ENCODE measurements at places on chromosomes 6 and 20.

DNA sequence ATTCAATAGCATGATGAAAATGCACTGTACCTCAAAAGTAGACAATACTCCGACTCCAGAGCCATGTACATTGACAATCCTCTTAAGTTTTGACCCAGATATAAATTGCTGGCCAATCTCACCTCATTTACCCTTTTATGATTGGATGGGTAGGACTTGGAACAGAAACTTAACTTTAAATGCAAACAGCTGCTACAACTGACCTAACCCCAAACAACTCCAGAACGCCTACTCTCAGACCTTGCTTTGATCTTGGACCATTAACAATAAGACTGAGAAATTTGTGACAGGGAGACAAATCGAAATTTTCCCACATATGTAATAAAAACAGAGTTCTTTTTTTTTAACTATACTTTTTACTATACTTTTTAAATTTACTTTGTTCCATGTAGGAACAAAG is 200.5 kb upstream of the MCHR2 start:
- no peak for DNase-seq

GRCh38 chr20:41275301-41275731 is 42.2 kb downstream of the ZHX3 start:
- no peak for DNase-seq

DNA sequence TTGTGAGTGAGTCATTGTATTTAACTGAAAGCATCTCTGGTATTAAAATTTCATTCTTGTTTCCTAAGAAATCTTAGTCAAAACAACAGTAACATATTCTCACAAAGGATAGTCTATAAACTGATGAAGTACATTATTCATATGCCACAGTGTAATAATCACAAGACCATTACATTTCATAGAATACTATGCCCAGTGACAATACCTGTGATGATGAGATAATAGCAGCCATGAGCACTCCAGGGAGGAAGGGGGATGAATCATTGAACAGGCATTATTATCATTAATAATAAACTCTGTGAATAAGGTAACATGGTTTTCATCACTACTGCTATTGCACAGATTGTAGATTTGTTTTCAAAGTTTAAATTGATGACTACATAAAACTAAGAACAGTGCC is 667.9 kb downstream of the EPM2A start:
- DNase-seq = no peak

GRCh38 chr6:35757456-35758123 is 18.8 kb upstream of the CLPSL2 start:
- no peak for DNase-seq

GRCh38 chr6:130825772-130826441 is 1.3 kb upstream of the SMLR1 start:
- DNase-seq = no peak
